ENCODE measurements at places on chromosomes 13 and 19. TPM values are rescaled to one million over a fixed set of nuclear protein-coding genes. Genes with fewer than 3 reads are reported as not detected.

DNA sequence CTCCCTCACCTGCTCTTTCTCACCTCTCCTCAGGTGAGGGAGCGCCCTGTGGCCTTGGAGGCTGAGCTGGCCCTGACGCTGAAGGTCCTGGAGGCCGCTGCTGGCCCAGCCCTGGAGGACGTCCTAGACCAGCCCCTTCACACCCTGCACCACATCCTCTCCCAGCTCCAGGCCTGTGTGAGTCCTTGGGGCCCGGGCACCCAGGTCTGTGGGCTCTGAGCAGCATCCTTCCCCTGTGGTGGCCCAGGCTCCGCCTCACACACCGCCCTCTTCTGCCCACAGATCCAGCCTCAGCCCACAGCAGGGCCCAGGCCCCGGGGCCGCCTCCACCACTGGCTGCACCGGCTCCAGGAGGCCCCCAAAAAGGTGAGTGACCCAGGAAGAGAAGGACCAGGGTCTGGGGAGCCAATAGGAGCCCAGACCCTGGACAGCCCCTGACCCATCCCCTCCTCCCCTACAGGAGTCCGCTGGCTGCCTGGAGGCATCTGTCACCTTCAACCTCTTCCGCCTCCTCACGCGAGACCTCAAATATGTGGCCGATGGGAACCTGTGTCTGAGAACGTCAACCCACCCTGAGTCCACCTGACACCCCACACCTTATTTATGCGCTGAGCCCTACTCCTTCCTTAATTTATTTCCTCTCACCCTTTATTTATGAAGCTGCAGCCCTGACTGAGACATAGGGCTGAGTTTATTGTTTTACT, 1.9 kb downstream of the IFNL1 start:
- DNase-seq, result peak; percentile 90

- DNase-seq, result no peak
Observed at GRCh38 chr13:21225082-21225481, 48.6 kb downstream of the MRPL57 start.

GRCh38 chr13:43757266-43757665, 29.5 kb downstream of the ENOX1 start:
- DNase-seq, result no peak

GRCh38 chr13:112453874-112454647, 77.9 kb downstream of the SPACA7 start:
- no peak for DNase-seq

GRCh38 chr19:44957526-44957925, 2.3 kb downstream of the CLPTM1 start:
- DNase-seq, result no peak

GRCh38 chr19:42091742-42092141, 15.8 kb downstream of the ZNF574 start:
- DNase-seq, result no peak

- DNase-seq, result peak; percentile 66
Observed at GRCh38 chr13:77698201-77699058, 943 bp downstream of the SLAIN1 start.

DNA sequence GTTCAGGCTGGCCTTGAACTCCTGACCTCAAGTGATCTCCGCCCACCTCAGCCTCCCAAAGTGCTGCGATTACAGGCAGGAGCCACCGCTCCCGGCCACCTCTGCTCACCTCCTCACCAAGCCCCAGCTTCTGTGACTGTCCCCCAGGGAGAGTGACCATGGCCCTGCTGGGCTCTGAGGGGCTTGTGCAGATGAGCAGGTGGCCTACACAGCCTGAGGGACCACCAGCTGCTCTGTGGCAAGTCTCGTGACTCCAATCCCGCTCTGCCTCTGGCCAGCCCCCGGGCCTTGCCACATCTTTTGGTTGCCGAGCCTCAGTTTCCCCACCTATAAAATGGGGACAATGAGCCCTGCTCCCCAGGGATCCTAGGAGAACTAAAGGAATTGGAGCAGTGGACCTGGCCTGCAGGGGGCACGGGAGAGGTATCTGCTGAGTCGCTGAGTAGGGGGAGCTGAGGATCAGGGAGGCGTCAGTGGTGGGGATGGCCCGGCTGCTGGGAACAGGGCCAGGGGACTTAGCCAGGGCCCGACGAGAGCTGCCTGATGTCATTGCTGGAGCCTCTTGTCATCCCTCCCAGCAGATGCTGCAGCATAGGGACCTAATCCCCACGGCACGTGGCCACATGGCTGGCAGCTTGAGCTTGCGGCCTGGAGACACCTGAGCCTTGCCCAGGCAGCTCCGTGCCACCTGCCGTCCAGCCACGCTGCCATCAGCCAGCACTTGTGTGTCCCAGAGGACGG, 74.7 kb downstream of the GADD45B start:
- DNase-seq, result no peak

DNA sequence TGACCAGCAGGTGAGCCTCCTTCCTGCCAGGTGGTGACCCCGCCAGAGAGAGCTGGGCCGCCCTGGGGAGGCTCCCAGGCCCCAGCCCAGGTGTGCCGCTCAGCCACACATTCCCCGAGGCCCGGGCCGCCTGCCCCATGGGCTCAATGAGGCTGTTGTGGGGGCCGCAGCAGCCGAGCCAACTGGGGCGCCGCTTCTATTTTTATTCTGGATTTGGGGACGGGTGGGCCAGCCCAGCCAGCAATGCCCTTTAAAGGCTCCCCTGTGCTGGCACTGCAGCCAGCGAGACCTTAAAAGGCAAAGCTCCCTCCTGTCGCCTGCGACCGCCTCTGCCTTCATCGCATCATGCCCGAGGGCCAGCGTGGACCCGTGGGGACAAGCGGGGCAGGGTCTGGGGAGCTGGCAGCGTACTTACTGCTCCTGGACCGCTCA, 17.7 kb upstream of the CRTC1 start:
- DNase-seq, result no peak

DNA sequence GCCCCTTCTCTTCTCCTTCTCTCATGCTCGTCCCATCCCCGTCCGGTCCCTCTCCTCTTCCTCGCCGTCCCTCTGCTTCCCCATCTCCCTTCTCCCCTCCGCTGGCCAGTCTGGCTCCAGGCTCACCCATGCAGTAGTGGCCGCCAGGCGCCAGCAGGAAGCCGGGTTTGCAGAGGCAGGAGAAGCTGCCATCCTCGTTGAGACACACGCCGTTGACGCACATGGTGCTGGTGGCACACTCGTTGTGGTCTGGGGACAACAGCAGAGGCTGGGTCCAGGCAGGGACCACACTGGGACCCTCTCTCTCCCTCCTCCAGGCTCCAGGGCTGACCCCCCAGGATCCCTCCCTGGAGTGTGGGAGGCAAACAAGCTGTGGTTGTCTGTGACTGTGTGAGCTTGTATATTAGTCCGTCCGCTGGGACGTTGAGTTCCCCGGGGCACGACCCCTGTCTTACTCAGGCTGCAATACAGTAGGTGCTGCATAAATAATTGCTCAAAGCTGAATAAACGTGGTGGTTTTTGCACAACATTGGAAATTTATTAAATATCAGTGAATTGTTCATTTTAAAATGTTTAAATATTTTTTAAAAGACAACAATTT, 16.4 kb downstream of the FBN3 start:
- no peak for DNase-seq

DNA sequence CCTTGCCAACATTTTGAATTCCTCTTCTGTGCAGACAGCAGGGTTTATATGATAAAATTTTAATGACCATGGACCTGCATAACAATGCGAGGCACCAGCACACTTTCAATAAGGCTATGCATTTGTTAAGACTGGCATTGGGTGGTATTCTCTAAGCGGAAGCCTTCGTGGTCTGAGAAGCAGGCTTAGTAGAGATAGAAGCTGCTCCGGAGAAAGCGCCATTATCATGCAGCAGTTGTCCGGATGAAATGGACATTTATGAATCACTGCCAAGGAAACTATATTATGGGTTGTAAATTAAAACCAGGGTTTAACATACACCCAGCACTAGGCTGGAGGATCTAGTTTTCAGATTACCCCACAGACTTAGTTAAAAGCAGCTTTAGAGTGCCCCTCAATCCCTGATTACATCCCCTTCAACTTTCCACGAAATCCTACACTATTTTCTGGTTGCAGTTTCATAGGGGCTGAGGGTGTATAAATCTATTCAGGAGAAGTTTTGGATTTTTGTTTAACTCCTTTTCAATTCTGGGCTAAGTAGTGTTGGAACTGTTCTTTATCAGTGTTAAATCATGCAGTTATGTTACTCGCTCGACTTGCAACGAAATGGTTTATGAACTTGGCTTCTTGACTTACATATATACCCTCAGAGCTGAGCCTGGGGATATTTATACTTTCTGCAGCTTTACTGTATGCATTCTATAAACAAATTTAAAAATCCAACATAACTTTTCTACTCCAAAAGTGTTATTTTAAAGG, 193.3 kb downstream of the PCDH9 start:
- no peak for DNase-seq

DNA sequence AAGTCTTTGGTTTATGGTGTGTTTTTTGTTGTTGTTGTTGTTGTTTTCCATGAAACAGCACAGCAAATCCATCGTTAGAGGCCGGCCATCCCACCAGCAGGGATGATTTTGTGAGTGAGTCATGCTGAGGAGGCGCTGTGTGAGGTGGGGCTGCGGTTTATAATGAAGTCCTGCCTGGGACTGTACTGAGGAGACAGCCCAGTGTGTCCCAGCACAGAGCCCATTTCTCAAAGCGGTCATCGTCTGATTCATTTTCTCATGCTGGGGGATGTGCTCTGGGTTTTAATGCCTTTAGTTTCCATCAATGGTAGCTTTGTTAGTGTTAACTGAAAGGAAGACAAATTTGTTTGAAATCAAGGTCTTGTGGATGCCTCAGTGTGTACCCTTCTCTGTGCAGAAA, 129.3 kb upstream of the SERP2 start:
- no peak for DNase-seq

- DNase-seq, result no peak
Observed at GRCh38 chr19:56476093-56476492, 1.1 kb downstream of the ZNF667 start.

DNA sequence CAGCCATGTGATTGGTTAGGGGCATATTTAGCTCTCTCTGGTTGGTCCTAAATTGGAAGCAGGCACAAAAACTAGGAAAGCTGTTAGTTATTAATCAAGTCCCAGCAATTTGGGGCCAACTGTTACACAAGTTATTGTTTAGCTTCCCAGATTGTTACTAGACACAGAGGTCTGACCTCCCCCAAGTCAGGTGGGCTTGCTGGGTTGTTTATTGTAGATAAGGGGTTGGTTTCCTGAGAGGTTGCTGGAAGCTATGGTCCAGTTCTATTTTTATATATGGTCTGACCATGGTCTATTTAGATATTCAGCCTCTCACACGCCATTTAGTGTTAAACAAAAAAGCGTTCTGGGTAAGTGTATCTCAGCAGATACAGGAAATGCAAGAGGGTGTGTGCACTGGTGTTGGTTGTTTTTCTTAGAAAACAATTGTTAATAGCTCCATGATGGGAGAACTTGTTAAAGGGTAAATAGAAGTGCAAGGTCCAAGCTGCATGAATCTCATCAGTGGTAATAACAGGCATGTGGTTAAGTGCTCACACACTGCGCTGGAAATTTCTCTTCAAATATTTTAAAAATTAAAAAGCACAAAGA, 150.0 kb downstream of the RAP2A start:
- DNase-seq, result no peak

GRCh38 chr13:100515410-100515800, 73.2 kb downstream of the GGACT start:
- no peak for DNase-seq

DNA sequence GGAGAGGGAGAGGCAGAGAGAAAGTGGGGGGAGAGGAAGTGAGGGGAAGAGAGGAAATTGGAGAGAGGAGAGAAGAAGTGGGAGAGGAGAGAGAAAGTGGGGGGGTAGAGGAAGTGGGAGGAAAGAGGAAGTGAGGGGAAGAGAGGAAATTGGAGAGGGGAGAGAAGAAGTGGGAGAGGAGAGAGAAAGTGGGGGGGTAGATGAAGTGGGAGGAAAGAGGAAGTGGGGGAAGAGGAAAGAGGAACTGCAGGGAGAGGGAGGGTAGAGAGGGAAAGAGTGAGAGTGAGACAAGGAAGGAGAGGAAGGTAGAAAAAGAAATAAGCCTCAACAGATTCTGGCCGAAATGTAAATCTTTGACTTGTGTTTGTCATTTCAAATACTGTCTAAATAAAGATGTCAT, 146.6 kb downstream of the KLF12 start:
- no peak for DNase-seq

ATP1A3 gene
- 7.1 TPM for total RNA-seq

SPRY2 gene
- total RNA-seq, result 0.60 TPM

Measured in activated naive CD8-positive, alpha-beta T cell treated with anti-CD3 and anti-CD28 coated beads, Interleukin-2, amount 10 ng/mL, durations not matched to agents 7 days and 5 days (primary cell).